ENCODE measurements at places on chromosomes 5 and 9. TPM values are rescaled to one million over a fixed set of nuclear protein-coding genes. Genes with fewer than 3 reads are reported as not detected.

- no peak for DNase-seq
Measured at GRCh38 chr9:82968388-82968787, 94.6 kb downstream of the RASEF start.

- no peak for DNase-seq
Measured at GRCh38 chr5:168482361-168482760, 3.9 kb upstream of the RARS1 start.

GRCh38 chr5:10521466-10522223 lies 42.2 kb upstream of the ANKRD33B start:
- DNase-seq = no peak

DNA sequence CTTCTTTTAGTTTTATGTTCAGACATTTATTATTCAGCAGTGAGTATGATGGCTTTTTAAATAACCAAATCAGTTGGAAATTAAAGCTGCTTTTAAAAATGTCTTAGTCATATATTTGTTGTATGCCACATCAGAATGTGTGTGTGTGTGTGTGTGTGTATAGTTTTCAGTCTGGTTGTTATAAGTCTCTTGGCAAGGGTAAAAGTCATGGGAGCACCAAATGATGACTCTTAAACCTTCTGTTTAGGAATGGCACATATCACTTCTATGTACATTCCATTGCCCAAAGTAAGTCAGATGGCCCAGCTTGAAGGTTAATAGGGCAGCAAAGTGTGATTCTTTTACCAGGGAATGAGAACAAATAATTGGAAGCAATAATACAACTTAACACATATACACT lies 135.9 kb downstream of the RNF180 start:
- DNase-seq = no peak

Gene SLC46A2
- 0.10 TPM for polyA plus RNA-seq

DNA sequence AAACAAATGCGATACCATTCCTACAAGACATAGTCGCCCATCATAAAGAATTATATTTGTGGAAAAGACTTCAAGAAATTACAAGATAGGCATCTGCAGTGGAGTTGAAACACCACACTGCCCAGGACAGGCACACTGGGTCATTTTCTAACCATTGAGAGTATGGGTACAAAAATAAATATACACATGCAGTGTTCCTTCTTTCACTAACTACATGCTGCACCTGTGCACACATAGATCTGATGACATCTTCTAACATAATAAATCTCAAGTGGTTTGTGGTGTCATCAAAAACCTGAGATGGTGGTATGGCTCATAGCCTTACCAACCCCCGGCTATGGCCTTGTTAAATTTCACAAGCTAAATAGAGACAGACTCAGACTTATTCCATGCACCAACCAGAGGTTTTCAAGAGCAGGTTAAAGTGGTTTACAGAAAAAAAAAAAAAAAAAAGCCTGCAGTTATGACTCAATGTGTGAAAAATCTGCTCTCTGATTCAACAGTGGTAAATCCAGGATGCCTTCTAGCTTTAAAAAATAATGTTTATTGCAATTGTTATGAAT lies 12.4 kb upstream of the NFIB start:
- DNase-seq = no peak

DNA sequence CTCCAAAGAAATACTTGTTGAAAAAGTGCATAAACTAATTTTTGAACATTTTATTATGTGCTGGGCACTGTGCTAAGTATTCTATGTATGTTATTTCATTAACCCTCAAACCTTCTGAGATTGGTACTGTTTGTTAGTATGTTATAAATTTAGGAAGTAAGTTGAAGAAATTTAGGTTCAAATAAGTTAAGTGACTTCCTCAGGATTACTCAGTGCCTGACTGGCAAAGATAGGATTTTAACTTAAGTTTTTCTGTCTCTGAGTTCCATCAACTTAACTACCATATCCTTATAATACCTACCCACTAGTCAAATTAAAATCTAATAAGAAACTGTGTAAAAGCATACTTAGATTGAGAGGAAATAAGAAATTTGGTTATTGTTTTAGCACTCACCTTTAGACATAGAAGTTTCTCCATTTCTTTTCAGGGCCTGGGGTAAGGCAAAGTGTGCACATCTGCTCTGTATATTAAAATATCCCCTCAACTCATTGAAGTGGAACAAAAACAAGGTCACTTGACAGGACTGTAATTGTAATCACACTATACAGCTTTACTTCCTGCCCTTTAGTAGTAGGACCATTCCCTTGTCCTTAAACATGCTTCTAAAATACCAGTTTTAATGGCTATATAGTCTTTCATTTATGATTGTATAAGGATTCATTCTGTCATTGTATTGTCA lies 15.2 kb downstream of the TGFBR1 start:
- no peak for DNase-seq

DNA sequence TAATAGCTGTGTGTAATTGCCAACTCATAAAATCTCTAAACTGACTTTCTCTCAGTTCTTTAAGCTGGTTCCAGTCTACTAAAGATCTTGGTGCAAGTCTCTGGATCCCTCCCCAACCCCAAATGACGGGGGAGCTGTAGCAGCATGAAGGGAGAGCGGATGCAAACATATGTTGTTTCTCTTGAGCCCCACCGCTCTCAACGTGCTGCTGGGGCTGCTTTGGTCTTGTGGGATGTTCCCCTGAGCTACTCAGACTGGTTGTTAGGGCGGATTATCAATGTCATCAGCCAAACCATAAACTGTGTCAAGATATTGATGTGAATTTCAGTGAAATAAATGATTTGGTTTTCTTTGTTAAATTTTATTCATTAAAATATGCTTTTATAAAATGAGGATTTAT lies 40.9 kb upstream of the APC start:
- DNase-seq = no peak
